ENCODE measurements at places on chromosomes 2 and 18. TPM values are rescaled to one million over a fixed set of nuclear protein-coding genes. Genes with fewer than 3 reads are reported as not detected.

GRCh38 chr2:186303091-186303490 lies 183.0 kb upstream of the ZC3H15 start:
- H3K4me1 ChIP-seq: no peaks in the 10 kb centered on the region
- H3K36me3 ChIP-seq: no peaks in the 10 kb centered on the region
- no peak overlapping the region for H3K27ac ChIP-seq
- no peak overlapping the region for H3K4me3 ChIP-seq

- no peak for DNase-seq
- no peak overlapping the region for H3K27ac ChIP-seq
- H3K27me3 ChIP-seq: no peaks in the 10 kb centered on the region
- no peak overlapping the region for H3K4me3 ChIP-seq
- no peaks in the 10 kb centered on the region for H3K36me3 ChIP-seq
These were observed 10.9 kb upstream of the PEX13 start for GRCh38 chr2:61006486-61007105.

FHOD3 gene
- 280 TPM for total RNA-seq

DNA sequence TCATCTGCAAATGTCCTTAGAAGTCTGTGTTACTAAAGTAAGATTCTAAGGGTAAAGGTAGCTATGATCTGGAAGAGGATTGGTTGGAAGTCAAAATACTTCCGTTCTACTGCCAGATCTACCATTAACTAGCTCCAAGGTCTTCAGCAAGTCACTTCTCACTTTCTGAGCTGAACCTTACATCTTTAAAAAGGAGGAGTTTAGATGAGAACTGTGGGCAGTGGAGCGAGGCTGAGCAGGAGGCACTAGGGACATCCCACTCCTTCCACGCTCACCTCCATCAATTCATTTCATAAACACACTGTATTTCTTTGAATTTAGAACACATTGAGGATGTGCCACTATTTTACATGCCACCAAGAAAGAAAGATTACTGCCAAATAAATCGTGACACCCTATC lies 143.0 kb downstream of the ABCA12 start:
- H3K4me3 ChIP-seq: no peak overlapping the region
- no peaks in the 10 kb centered on the region for H3K36me3 ChIP-seq
- H3K4me1 ChIP-seq: no peaks in the 10 kb centered on the region
- no peaks in the 10 kb centered on the region for H3K27me3 ChIP-seq
- no peak overlapping the region for H3K27ac ChIP-seq

- no peaks in the 10 kb centered on the region for H3K27me3 ChIP-seq
- H3K36me3 ChIP-seq: no peaks in the 10 kb centered on the region
- no peak overlapping the region for H3K4me3 ChIP-seq
- no peak overlapping the region for H3K27ac ChIP-seq
These were observed 334.7 kb upstream of the CHAC2 start for GRCh38 chr2:53432936-53433335.

Measured in heart right ventricle (tissue), 16 donors.